Bronchial epithelial cell (primary cell): ENCODE measurements at places on chromosomes 3 and 15. TPM values are rescaled to one million over a fixed set of nuclear protein-coding genes. Genes with fewer than 3 reads are reported as not detected.

NEO1 gene
- 10.5 and 13.4 TPM in 2 replicates for total RNA-seq

IFT122 gene
- total RNA-seq: 5.9 and 10.0 TPM in 2 replicates

CPB1 gene
- not detected in 2 replicates for total RNA-seq

PPM1L gene
- 3.2 and 7.3 TPM in 2 replicates for total RNA-seq

ROPN1 gene
- not detected in 2 replicates for total RNA-seq

ZNF501 gene
- total RNA-seq: 5.5 and 6.8 TPM in 2 replicates

SMCO1 gene
- not detected in 2 replicates for total RNA-seq

CAMK2N2 gene
- not detected in 2 replicates for total RNA-seq

PTH1R gene
- not detected in 2 replicates for total RNA-seq

FBXO40 gene
- total RNA-seq: not detected in 2 replicates

JMJD7 gene
- 22.9 TPM in 2 replicates for total RNA-seq

TNNC1 gene
- 0.26 and 1.2 TPM in 2 replicates for total RNA-seq

PLS1 gene
- 17.1 and 26.0 TPM in 2 replicates for total RNA-seq

FETUB gene
- total RNA-seq: 0.38 TPM in 1 of 2 replicates, not detected in the other

WDR48 gene
- total RNA-seq: 20.0 and 21.1 TPM in 2 replicates

C3orf18 gene
- 1.2 and 3.2 TPM in 2 replicates for total RNA-seq

SYNPR gene
- not detected in 2 replicates for total RNA-seq

PLA2G4E gene
- total RNA-seq: under 0.01 and 1.4 TPM in 2 replicates

MDFIC2 gene
- total RNA-seq: not detected in 2 replicates

GOLGA6B gene
- not detected in 2 replicates for total RNA-seq

NEK10 gene
- total RNA-seq: 1.0 and 1.1 TPM in 2 replicates

PPP2R3A gene
- 4.2 and 6.1 TPM in 2 replicates for total RNA-seq

PDE12 gene
- 12.6 and 14.7 TPM in 2 replicates for total RNA-seq

ATR gene
- 17.3 and 22.4 TPM in 2 replicates for total RNA-seq

NEK11 gene
- 2.1 and 8.4 TPM in 2 replicates for total RNA-seq

ASB14 gene
- total RNA-seq: not detected in 2 replicates

CD276 gene
- 14.5 and 21.9 TPM in 2 replicates for total RNA-seq

STAB1 gene
- total RNA-seq: under 0.01 and 0.13 TPM in 2 replicates

ANKRD34C gene
- not detected in 2 replicates for total RNA-seq

PLSCR2 gene
- total RNA-seq: 0.26 TPM in 1 of 2 replicates, not detected in the other

LAMB2 gene
- 174 and 189 TPM in 2 replicates for total RNA-seq

MST1 gene
- 4.7 and 7.6 TPM in 2 replicates for total RNA-seq

RPSA gene
- total RNA-seq: 2,916 and 3,451 TPM in 2 replicates
